ENCODE measurements at places on chromosomes 2 and 18.

DNA sequence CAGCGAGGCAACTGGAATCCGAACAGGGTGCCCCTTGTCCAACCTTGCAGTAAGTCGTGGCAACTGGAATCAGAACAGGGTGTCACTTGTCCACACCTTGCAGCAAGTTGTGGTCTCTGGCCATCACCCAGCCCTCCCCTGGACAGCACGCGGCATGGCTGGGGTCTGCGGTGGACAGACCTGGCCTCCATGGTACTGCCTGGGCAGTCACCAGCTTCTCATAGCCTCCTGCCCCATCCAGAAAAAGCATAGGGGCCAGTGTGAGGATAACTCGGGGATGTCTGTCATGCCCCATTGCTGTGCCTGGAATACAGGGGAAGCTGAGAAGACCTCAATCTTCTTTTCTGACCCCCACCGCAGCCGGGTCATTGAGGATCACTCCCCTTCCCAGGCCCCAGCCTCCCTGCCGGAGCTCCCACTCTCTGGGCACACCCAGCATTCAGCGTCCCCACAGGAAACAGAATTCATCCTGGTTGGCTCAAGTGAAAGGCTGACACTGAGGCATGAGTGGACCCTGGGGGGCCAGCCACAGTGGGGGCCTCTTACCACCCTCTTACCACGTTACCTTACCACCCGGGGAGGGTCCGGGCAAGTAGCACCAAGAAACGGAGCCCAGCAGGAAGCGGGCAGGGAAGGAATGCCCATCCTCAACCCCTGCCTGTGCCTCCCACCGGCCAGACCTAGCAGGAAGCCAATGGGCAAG is 68.0 kb upstream of the RAB6C start:
- H3K27me3 ChIP-seq, result no peaks in the 10 kb centered on the region
- H3K4me3 ChIP-seq, result no peak overlapping the region
- no peak for DNase-seq
- no peaks in the 10 kb centered on the region for H3K36me3 ChIP-seq

DNA sequence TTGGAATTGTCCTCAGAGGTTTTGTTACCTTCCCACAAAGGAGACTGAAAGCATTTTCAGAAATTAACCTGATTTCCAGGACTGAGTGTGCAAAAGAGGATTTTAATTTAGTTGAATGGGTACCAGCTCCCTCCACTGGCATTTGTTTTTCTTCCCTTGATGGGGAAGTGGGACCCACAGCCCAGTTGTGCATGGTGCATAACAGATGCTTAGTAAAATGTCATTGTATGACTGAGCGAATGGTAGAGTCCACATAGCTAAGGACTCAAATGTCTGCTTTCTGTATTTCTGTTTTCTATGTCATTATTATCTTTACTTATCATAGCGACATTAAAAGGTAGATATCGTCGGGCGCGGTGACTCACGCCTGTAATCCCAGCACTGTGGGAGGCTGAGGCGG is 75.5 kb upstream of the RAPH1 start:
- no peak for DNase-seq
- no peaks in the 10 kb centered on the region for H3K27me3 ChIP-seq
- no peak overlapping the region for H3K27ac ChIP-seq
- no peak overlapping the region for H3K4me3 ChIP-seq
- no peaks in the 10 kb centered on the region for H3K36me3 ChIP-seq

GRCh38 chr2:198767694-198768093 is 690.0 kb downstream of the SATB2 start:
- H3K27ac ChIP-seq, result no peak overlapping the region
- no peaks in the 10 kb centered on the region for H3K36me3 ChIP-seq
- no peaks in the 10 kb centered on the region for H3K4me1 ChIP-seq

- DNase-seq, result no peak
- H3K36me3 ChIP-seq, result no peaks in the 10 kb centered on the region
- H3K4me1 ChIP-seq, result peaks cover 5% of the 10 kb centered on the region
- H3K4me3 ChIP-seq, result no peak overlapping the region
- no peak overlapping the region for H3K27ac ChIP-seq
- no peaks in the 10 kb centered on the region for H3K27me3 ChIP-seq
Observed at GRCh38 chr18:24270937-24271380, 126.7 kb downstream of the OSBPL1A start.

DNA sequence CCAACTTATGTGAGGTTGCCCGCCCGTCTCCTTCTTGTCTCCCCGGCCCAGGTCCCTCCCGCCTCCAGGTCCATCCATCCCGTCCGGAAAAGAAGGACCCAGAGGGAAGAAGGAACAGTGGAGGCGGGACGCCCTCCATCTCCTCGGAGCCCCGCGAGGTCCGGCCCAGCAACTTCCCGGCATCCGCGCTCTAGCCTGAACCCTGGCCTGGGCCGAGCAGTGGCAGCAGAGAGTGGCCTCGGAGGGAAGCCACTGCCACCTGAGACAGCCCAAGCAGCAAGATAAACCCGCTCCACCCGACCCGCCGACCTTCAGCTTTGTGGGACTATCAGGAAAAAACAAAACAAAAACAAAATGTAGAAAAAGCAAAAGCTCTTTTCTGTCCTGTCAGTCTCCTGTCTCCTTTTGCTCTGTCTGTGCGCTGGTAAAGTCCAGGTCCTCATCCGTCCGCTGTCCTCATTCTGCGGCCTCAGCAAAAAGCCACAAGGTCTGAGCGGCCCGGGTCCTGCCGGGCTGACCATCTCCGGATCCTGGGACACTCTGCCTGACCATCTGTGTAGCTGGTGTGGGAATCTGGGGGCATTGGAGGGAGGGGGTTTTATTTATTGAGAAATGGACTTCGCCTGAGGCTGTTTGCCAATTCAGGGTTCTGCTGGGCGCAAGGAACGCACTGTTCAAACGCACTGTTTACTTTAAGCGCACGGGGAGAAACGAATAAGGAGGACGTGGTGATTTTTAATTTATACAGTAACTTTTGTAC is 3.1 kb downstream of the DLX1 start:
- H3K4me1 ChIP-seq, result peaks cover 57% of the 10 kb centered on the region
- no peaks in the 10 kb centered on the region for H3K36me3 ChIP-seq

DNA sequence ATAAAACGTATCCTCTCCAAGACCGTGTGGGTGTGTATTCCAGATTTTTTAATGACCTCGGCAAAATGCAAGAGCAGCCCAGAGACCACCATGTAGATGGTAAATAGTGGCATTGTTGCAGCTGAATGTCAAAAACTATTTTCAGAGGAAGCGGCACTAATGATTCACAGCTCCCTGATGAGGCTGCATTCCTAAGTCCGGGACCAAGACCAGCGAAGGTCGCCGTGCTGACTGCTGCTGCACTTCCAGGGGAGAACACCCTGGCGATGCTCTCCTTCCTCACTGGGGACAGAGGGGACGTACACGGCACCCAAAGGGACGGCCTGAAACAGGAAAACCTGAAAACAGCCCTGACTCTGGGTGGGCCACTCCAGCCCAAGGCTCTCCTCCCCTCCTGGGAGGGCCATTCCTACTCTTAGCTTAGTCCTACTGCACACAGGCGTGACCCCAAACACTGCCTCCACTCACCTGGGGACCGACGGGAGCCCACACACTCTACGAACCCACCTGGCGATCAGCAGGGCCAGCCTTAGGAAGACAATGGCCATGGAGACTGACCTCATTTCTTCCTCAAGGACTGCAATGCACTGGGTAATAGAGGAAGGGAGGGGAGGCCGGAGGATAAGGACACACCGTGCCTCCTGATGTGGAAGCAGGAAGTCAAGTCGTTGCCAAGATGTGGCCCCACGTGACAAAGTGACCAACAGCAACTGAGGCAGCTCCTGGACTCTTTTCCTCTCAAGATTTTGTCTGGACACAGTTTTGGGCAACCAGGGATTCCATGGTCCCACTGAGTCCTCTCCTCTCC is 82.8 kb downstream of the ZNF516 start:
- H3K4me3 ChIP-seq, result no peak overlapping the region
- no peaks in the 10 kb centered on the region for H3K27me3 ChIP-seq
- no peak overlapping the region for H3K27ac ChIP-seq
- H3K4me1 ChIP-seq, result peaks cover 10% of the 10 kb centered on the region
- no peaks in the 10 kb centered on the region for H3K36me3 ChIP-seq

DNA sequence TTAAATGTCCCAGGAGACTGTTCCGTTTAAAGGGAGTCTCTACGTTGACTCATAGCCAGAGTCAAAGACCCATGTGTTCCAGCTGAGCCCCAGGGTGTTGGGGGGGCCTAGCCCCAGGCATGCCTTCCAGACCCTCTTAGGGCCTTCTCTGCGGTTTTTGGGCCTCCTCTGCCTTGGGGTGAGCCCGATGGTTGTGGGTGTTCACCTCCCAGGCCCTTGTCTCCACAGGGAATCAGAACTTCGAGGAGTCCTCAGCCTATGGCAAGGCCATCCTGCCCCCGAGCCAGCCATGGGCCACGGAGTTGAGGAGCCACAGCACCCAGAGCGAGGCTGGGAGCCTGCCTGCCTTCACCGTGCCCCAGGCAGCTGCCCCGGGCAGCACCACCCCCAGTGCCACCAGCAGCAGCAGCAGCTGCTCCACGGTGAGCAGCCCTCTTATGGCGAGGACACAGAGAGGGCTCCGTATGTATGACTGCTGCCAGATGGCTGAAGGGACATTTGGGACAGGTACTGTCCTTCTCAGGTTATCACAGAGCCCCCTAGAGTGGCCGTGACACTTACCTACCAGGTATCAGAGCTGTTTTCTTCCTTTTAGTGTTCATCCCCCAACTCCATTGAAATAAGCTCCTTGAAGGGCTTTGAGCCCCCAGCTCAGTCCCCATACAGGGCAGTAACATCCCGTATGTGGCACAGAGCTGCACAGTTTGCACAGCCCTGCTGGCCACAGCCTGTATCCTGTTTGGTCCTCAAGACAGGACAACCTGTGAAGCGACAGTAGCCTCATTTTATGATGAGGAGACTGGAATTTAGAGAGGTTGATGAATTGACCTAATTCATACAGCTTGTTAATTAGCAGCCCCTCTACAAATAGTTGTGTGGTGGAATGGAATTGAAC is 80.7 kb downstream of the EPAS1 start:
- DNase-seq, result no peak
- no peaks in the 10 kb centered on the region for H3K36me3 ChIP-seq
- no peak overlapping the region for H3K27ac ChIP-seq
- H3K27me3 ChIP-seq, result no peaks in the 10 kb centered on the region
- H3K4me3 ChIP-seq, result no peak overlapping the region

Data from CD4-positive, alpha-beta memory T cell (primary cell).